ENCODE measurements at places on chromosomes 16 and 17.

DNA sequence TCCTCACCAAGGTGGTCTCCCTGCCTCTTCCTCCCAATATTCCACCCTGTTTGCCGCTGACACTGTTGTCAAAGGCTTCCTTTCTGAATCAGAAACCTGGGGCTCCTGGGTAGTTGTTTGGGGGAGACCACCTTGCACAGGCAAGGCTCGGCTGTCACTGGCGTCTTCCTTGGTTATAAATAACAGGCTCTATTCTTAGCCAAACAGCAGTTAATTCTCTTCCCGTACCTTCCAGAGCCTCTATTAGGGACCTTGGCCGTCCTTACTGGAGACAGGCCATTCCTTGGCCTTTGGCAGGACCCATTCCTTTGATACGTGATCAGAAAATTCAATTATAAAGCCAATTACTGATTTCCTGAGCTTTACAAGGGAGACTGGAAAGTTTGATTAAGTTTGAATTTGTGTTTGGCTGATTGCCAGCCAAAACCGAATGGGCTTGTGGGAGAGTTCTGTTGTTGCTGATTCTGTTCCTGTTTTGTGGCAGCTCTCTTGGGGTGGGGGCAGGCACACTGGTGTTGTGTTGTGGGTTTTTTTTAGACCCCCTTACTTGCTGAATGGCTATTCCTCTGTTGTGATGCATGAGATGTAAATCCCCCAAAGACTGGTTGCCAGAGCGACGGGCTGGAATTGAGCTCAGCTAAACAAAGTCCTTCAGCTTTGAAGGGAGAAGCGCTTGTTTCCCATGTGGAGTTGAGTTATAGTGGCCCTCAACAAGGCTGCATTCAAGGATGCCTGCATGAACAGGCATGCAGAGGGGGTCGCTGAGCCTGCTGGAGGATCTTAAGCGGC lies 104.6 kb downstream of the GNAO1 start:
- no peak for DNase-seq

DNA sequence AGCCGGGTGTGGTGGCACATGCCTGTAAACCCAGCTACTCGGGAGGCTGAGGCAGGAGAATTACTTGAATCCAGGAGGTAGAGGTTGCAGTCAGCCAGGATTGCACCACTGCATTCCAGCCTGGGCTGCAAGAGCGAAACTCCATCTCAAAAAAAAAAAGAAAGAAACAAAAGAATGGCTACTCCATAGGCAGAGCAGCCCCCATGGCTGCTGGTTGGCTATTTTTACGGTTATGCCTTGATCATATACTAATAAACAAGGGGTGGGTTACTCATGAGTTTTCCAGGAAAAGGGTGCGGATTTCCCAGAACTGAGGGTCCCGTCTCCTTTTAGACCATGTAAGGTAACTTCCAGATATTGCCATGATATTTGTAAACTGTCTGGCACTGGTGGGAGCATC lies 76.2 kb upstream of the TMEM97 start:
- DNase-seq: no peak

- no peak for DNase-seq
Measured at GRCh38 chr16:66824006-66824405, 6.8 kb downstream of the NAE1 start.

- no peak for DNase-seq
Measured at GRCh38 chr17:47915776-47916398, 19.9 kb downstream of the SP2 start.

DNA sequence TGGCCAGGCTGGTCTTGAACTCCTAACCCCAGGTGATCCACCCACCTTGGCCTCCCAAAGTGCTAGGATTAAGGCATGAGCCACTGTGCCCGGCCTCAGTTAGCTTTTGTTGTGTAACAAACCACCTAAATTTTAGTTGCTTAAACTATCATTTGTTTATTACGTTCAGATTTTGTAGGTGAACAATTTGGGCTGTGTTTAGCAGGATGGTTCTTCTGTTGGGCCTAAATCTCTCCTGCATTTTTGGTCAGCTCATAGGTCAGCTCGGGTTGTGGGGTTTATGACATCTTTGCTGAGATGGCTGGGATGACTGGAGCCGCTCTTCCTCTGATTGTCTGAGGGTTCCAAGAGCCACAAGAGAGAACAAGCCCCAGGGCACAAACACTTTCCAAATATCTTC lies 21.1 kb upstream of the NLRP1 start:
- no peak for DNase-seq

DNA sequence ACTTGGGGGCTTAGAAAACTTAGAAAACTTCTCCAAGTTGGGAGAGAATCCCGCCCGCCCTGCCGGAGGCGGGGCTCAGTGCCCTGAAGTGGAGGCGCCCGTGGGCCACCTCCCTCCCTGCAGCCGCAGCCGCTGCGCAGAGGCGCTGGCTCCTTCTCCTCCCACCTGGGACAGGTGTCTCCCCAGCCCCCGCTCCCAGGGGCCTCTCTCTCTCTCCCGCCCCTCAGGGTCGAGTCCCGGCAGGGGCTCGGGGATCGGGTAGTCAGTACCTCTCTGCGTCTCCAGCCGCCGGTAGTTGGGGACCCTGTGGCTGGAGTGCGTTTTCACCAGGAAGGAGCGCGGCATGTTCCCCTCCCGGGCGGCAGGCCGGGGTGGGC lies 257 bp downstream of the SNAI3 start:
- peak; percentile 32 for DNase-seq

- no peak for DNase-seq
Measured at GRCh38 chr16:74923766-74924460, 61.0 kb downstream of the WDR59 start.

GRCh38 chr17:46975287-46975686 lies 3.8 kb downstream of the RPRML start:
- DNase-seq: no peak

GRCh38 chr17:35374766-35375344 lies 1.4 kb upstream of the SLFN11 start:
- DNase-seq: no peak
